ENCODE measurements at places on chromosomes 4 and X.

DNA sequence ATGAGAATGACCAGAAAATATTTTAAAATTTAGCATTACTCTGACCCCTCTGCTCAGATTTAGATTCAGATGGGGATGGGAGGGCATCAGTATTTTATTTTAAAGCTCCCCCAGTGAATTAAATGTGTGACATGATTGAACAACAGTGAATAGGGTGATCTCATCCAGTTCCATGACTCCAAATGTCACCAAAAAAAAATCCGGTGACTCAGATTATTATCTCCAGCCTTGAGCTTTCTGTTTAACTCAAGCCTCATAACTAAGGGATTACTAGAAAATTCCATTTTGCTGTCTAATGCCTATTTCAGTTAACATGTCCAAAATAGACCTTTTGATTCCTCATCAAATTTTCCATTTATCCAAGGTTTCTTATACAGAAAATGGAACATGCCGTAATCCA, 121.8 kb upstream of the TMEM47 start:
- peak; percentile 65 for DNase-seq

DNA sequence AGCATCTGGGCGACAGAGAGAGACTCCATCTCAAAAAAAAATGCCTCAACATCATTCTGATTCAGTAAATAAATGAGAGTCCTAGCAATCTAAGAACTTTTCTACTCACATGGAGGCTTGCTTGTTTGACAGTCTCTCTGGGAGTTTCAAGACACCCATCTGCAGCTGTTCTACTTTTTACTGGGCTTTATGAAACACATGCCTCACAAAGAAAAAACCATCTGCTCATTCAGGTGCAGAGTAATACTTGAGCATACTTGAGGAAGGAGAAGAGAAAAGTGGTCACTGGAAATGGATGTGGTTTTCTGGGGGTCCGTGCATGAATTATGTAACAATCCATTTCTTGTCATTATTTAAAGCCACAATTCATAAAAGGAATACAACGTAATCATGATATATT, 87.1 kb upstream of the DDX53 start:
- peak; percentile 13 for DNase-seq

- DNase-seq = no peak
These were observed 106.2 kb downstream of the TMA16 start for GRCh38 chr4:163600727-163601126.

- DNase-seq = no peak
These were observed 252.3 kb downstream of the NLGN4X start for GRCh38 chrX:5976332-5976731.

- no peak for DNase-seq
These were observed 103.7 kb downstream of the JADE1 start for GRCh38 chr4:128913228-128913627.

DNA sequence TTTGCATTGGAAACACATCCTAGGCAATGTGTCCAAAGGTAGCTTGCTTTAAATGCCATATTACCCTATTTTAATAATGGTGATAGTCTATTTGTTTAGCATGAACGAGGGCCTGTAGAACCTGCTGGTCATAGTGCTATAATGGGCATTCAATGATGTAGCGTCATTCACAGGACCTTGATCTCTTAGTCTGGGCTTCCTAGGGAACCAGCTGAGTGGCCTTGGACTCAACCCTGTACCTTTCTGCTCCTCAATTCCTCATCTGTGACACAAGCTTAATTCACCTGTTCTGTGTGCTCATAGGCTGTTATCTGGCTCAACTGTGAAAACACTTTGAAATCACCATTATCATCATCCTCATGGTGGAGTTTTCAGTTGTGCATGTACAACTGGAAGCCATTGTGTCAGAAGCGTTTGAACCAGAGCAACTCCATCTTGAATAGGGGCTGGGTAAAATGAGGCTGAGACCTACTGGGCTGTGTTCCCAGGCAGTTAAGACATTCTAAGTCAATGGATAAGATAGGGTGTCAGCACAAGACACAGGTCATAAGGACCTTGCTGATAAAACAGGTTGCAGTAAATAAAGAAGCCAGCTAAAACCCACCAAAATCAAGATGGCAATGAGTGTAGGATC, 346.8 kb upstream of the KLF3 start:
- DNase-seq = no peak

- DNase-seq = no peak
These were observed 225.8 kb downstream of the GABRG1 start for GRCh38 chr4:45897946-45898585.

DNA sequence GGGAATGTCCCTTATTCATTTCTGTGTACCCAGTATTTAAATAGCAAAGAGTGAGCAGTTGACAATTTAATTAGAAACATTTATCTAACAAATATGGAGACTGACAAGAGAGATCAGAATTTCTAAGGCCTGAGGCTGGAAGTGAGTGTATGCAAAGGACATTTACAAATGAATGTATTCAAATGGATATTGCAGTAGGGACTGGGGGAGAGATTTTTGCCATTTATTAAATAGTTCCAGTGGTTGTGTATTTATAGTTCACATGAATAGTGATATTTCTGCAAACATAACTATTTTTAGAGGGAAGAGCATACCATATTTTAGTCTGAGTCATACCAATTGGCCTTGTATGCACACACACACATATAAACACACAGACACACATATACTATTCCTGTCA, 592.4 kb downstream of the GLUD2 start:
- no peak for DNase-seq

- DNase-seq = peak; percentile 8
These were observed 654.5 kb downstream of the TLL1 start for GRCh38 chr4:166527500-166527899.

DNA sequence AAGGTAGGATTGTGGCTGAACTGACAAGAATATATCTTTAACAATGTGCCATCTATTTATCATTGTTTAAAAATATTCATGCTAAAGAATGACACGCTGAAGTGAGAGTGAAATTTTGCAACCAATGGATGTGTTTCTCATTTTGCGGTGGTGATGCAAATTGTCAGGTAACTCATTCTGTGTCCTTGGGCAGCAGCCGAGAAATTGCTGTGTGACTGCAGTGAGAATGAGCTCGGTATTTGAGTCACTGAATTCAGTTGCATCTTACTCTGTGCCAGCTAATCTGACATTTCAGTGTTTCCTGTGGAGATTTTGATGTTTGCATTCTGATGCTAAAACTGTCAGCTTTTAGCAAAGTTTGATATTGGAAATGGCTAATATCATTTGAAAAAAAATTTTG, 28.1 kb downstream of the MCUB start:
- DNase-seq = no peak

GRCh38 chr4:167129146-167129545, 105.1 kb downstream of the SPOCK3 start:
- no peak for DNase-seq

DNA sequence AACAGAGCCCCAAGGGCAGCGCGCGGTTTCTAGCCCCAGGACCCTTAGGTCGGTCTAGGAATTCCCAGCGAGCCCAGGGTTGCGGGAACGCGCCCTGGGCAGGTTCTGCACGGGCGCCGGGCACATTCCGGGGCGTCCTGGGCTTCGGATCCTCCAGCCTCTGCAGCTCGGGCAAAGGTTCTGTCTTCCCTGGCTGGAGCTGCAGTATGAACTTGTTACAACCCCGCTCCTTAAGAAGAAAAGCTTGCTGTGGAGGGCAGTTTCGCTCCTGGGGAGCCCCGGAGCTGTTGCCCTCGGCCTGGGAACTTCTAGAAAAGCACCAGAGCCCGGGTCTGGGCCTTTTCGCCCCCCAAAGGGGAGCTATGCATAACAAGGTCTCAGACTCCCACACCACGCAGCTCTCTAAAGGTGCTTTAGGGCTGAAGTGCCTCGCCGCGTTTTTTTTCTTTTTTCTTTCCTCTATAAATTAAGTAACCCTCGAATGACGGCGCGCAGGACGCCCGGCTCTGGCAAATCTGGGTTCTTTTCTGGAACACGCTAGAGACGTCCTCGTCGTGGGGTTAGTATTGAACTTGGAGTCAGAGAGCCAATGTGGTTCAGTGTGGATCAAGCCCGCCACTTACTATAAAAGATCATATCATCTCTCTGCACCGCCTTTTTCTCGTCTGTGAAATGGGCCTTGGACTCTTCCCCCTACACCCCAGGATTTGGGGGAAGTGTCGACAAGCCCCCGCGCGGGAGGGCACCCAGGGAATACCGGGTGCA, 5.7 kb downstream of the MSX1 start:
- DNase-seq = no peak

DNA sequence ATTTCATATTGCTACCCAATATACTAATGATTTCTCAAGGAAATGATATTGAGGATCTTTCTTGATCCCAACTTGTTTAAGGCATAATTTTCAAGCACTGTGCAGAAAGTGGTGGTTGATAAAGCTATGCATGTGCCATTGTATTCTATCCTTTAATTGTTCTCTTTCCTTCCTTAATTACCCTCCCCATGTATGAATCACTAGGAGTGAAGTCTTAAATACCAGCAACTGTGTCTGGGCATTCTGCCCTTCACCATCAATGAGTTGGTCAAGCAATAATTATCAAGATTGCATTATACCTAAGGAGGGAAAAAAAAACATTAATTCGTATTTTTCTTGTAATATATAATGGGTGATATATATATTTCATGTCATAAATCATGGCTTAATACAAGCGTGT, 111.8 kb upstream of the FRMPD4 start:
- DNase-seq = no peak

DNA sequence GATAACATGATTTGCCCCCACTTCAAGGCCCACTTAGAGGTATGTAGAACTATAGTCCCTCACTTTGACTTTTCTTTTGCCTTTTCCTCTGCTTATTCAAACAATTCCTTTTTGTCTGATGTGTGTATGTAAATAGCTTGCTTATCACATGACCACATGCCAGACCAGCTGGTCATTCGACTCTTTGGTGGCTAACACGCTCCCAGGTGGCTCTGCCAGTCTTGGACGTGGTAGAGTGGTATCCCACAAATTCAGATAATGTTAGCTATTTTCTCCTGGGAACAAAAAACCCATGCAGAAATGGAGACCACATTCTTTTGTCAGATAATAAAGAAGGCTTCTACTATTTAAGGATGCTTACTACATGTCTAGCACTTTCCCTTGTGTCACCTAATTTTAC, 47.9 kb downstream of the ARHGAP24 start:
- DNase-seq = peak; percentile 21

GRCh38 chrX:101595739-101596419, 21.9 kb downstream of the ARMCX6 start:
- DNase-seq = peak; percentile 69

GRCh38 chrX:136047969-136048368, 62.7 kb downstream of the SLC9A6 start:
- DNase-seq = peak; percentile 46

GRCh38 chr4:54215379-54216077, 13.6 kb upstream of the PDGFRA start:
- DNase-seq = no peak

DNA sequence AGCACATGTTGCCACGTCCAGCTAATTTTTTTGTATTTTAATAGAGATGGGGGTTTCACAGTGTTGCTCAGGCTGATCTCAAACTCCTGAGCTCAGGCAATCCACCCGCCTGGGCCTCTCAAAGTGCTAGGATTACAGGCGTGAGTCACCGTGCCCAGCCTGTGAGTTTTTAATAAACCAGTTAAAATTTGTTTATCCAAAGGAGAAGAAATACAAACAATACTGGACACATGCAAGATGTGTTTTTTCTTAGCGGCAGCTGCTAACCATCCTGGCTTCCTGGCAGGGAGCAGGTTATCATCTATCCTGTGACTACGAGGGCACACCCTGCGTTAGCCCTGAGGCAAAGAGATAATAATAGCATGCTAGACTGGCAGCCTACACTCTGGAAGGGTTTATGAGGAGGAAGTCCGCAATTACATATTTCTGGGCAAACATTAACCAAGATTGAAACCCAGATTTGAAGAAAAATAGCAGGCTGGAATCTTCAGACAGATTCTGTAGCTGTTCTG, 191.4 kb downstream of the SPRY1 start:
- peak; percentile 80 for DNase-seq

GRCh38 chr4:111281219-111281618, 658.3 kb upstream of the PITX2 start:
- DNase-seq = peak; percentile 4

GRCh38 chr4:68987007-68987406, 35.4 kb upstream of the UGT2A3 start:
- DNase-seq = no peak

- DNase-seq = no peak
These were observed 339.6 kb upstream of the PCDH10 start for GRCh38 chr4:132809298-132810032.

DNA sequence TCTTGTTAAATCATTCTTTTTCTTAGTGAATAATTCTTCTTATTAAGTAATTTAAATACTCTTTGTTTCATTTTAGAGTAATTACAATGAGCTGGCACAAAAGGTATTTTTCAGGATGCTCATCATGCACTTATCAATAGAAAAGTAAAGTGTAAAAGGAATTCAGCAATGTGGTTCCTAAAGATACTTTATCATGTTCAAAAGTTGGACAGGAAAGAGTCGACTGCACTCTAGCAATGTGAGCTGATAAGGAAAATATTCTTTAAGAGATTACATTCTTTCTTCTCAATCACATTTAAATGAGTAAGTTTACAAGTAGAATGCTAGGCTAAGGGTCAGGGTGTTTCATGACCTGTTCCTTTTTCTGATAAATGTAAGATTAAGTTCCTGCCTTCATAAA, 609.5 kb upstream of the FAM241A start:
- DNase-seq = no peak

GRCh38 chr4:159328766-159329165, 225.9 kb downstream of the RAPGEF2 start:
- no peak for DNase-seq

DNA sequence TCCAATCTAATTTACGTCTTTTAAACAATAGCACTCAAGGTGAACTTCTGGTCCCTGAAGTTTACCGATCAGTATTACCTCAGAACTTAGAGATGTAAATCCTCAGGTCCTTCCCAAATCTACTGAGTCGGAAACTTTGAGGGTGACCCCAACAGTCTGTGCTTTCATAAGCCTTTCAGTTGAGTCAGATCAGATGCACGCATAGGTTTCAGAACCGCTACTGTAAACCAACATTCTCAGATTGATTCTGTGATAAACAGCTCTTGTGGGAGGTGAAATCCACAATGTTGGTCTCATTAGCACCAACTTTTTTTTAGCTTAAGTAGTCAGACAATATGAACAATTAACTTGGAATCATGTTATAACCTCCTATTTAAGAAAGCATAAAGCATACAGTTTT, 86.0 kb downstream of the WWC2 start:
- DNase-seq = peak; percentile 78
